PC-3 (cell line): ENCODE measurements at places on chromosomes 4 and X.

DNA sequence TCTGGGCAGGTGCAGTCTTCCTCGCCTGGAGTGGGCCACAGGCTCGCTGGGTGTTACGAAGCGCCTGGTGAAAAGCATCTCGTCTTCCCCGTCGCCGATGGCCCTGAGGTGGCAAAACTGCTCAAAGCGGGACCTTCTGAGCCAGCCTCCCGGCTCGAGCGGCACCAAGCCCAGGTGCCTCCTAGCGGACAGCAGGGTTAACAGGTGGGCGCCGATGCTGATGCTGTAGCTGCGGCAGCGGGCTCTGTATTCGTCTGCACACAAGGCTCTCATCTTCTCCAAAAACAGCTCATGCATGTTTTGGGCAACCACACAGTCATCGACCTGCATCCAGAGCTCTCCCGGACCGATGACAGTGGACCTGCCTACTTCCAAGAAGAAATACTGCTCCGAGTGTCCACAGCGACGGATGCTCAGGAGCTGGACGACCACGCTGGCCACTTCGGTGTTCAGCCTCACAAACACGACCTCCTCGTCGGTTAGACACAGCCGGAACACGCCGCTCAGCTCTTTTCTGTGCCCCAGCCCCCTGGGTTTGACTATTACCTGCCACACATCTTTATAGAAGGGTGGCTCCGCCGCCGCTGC lies 1.2 kb downstream of the IRS4 start:
- no peak for DNase-seq

DNA sequence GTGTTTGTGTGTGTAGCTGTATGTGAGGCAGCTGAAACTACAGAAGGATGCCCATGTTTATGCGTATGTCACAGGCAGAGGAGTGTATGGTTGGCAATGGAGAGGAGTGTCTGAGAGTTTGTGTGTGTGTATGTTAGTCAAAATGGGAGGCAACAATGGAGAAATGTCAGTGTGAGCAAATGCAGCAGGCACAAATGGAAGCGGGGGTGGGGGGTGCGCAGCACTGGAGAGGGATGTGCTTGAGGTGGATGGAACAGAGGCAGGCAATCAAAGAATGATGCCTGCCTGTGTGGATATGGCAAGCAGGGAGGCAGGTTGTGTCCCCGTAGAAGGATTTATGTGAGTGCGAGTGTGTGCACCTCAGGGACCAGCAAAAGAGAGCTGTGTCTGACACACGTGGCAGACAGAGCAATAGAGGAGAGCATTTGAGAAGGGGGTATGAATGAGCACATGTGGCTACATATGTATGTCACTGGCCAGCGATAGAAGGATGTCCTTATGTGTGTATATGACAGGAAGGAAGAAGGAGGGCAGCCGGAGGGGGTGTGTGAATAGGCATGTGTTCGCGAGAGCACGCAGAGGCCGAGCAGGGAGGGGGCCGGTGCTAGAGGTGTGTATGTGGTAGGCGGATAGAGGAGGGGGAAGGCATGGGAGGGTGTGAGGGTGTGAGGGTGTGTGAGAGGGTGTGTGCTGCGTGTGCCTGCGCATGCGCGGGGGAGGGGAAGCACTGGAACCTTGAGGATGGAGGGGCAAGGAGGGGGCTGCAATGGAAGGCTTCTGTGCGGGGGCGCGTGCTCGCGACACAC lies 1.1 kb downstream of the PJA1 start:
- DNase-seq = no peak

DNA sequence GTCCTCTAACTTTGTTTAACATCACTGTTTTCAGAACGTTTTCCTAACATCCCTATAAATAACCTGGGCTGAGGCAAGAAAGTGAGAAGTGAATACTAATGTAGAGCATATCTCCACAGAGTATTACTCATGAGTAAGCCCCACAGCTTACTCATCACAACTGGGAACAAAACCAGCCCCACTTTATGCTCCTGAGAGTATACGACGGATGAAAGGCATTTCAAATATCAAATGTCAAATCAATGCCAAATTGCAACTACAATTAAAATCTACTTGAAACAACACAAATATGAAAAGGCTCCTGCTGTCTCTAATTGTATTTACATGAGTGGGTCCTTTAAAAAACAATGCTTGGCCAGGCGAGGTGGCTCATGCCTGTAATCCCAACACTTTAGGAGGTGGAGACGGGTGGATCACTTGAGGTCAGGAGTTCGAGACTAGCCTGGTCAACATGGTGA lies 41.2 kb downstream of the SH3RF1 start:
- peak; percentile 89 for DNase-seq

GRCh38 chrX:17788439-17788838 lies 51.1 kb downstream of the SCML1 start:
- peak; percentile 74 for DNase-seq

DNA sequence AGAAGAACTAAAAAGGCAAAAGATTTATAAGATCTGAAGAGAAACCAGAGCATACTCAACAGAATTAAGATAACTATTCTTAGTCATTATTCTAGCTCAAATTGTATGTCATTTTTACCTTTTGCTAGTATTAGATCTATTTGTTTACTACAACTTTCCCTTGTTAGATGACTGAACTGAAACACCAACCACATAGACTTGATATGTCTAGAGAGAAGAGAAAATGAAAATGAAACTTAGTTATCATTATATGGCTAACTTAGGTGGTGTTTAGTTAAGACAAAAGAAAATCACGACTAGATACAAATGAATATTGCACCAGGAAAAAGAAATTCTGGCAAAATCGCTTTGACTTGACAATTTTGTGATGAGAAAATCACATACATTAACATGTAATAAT lies 690.8 kb downstream of the PCDH18 start:
- DNase-seq = no peak

DNA sequence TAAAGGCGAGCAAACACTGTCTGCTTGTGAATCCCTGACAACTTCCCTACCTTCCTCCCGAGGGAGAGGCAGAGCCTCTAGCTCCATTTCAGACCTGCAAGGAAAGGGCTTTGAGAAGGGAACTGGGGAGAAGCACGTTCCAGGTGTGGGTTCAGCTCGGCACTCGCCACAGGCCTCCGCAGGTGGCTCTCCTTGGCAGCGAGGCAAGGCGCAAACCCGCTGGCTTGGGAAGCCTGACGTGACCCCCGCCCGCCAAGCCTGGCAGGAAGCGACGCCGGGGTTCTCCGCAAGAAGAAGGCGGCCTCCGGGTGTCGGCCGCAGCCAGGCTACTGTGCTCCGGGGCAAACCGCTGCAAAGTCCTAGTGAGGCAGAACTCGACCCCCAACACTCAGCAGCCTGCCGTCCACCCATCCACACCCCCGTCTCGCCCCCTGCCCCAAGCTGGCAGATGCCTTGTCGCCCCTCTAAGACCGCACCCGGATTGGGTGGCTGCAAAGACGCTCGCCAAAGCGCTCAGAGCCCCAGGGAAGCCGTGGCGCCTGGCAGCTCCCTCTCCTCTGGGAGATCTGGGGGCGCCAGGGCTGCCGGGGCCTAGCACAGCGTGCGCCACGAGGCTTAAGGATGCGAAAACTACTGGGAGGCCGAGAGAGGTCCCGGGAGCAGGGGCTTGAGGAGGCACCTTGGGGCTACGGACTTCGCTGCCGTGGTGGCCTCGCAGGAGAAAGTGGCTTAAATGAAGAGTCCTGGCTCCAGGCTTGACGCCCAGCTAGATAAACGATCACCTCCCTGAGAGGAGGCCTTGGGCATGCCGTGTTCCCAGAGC lies 21.8 kb downstream of the NKX3-2 start:
- no peak for DNase-seq

- DNase-seq = peak; percentile 30
Observed at GRCh38 chrX:105460376-105460775, 239.9 kb upstream of the TEX13A start.

DNA sequence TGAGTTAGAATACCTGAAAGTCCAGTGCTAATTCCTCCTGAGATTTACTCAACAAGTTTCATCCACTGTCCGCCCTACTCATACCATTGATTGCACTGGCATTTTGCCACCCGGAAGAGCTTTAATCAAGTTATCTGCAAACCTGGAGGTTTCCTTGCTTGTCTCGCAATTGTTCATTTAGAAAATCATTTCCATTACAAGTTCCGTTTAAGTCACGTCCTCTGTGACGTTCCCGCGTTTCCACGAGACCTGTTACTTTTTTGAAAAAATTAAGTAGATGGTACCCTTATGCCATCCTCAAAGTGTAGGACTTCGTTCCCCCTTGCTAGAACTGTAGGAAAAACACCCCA lies 761 bp upstream of the FRYL start:
- DNase-seq = no peak

- no peak for DNase-seq
Observed at GRCh38 chrX:39952989-39953388, 144.8 kb downstream of the BCOR start.

- DNase-seq = no peak
Observed at GRCh38 chrX:44234116-44234515, 109.4 kb downstream of the EFHC2 start.

DNA sequence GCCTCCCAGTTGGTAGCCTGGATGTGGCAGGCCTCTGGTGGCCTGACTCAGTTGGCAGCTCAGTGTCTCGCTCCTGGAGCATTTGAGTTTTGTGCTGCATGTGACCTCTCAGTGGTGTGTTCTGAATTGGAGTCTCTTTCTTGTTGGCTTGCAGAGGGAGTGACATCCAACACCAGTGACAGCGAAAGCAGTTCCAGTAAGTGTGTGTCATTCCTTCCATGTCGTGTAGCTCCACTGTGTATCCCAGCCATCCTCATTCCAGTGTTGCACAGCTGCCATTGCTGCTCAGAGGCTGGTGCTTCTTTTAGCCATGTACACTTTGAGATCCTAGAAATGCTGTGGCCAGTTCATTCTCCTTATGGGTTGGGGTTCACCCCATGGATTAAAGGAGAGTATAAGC lies 52.4 kb downstream of the DLG3 start:
- DNase-seq = no peak
